ENCODE measurements at places on chromosomes 3 and 15.

- no peak for DNase-seq
These were observed 9.5 kb downstream of the SEMA4B start for GRCh38 chr15:90210593-90210992.

DNA sequence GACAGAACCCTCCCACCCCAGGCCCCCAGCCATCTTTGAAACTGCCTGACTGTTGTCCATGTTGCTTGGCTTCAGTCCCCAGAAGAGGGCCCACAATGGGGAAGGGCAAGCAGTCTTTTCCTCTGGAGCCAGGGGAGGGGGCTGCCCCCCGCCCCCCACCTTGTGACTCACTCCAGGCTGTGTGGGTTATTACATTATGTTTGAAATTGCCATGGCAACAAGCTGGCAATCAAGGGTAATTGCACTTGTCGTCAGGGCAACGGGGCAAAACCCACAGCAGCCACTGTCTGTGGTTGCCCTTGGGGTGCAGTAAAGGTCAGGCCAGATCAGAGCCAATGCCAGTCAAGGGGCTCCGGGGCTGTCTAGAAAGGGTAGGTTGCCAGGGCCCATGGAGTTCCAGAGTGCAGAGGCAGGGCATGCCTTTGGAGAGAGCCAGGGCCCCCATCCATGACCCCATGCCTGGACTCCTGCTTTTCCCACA lies 3.1 kb upstream of the CAMKV start:
- DNase-seq, result no peak

DNA sequence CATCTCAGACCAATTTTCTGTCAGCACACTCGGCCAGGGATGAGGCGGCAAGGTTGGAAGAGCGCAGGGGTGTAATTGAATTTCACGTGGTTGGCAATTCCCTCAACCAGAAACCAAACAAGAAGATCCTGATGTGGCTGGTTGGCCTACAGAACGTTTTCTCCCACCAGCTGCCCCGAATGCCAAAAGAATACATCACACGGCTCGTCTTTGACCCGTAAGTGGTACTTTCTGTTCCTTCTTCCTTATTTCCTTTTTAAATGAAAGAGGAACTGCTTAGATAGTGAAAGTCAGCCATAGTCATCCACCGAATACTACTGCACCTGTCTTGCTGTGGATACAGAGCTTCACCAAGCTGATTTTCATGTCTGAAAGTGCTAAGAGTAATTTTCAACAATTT lies 60.1 kb downstream of the SGO1 start:
- no peak for DNase-seq

DNA sequence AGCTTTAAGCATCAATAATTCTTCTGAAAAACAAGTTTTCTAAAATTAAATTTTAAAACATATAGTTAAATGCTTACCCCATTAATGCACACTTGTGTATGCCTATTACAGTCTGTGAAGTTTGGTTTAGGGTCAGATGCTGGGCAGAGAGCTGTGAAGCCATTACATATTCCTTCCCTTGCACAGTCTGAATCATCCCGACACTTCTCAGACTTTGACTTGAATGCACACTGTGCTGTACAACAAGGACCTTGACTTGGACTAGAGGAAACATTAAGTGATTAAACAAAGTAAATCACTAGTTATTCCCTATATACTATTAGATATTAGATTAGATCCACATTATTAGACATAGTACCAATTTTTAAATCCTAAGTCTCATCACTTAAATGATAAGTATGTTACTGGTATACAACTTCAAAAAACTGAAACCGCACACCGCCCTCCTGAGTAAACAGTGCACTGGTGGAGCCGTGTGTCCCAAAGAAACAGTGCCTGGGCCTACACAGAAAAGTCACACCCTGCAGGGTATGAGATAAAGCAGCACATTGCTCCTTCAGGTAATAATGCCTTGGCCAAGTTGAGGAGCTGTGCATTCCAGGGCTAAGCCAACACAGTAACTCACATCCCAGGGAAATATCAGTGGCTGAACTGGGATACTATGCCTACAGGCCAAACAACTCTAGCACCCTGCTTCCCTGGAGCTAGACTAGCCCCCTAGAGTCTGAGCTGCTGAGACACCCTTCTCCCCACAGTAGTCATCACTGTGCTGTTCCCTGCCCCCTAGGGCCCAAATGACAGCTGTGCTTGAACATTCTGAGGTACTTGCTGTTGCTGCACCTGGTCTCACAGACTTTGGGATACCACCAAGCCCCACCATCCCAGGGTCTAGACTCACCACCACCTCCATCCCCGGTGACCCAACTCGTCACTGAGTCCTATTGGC lies 137.5 kb downstream of the ADAM10 start:
- DNase-seq, result no peak

DNA sequence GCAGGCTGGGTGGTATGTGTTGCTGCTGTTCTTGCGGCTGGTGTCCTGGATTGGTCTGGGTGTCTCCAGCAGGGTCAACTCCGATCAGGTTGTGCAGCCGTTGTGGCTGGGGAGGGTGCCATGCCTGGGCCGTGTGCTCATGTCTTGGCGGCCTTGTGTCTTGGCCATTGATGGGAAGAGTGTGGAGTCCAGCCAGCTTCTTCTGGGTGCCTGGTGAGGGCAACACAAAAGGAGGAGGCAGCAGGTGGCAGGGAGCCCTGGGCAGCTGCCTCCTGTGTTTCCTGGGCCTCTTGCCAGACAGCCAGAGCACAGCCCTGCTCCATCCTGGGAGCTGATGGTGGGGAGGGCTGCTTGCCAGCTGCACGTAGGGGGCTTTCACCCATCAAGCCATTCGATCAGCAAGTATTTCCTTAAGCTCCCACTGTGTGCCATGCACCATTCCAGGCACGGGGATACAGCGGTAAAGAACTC lies 4.3 kb downstream of the CHAC1 start:
- DNase-seq, result no peak

DNA sequence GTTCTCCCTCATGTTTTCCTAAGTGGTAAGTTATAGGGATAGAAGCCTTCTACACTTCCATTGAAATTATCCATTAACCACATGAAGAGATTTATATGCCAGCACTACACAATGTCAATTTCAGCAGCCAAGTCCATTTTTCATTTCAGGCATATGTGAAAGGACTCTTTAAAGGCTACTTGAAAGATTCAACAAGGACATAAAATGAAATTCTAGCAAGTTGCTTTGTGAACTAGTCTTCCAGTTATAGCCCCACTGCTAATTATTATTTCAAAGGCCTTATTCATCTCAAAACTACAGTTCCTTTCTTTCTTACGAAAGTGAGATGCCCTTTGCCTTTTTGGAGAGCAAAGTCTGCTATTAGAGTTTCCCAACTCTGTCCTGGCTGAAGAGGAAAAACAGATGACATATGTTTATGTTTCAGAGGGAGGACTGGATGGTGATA lies 66.0 kb upstream of the SLC2A2 start:
- DNase-seq, result no peak

- DNase-seq, result no peak
These were observed 45.0 kb downstream of the SUCNR1 start for GRCh38 chr3:151918253-151919029.

DNA sequence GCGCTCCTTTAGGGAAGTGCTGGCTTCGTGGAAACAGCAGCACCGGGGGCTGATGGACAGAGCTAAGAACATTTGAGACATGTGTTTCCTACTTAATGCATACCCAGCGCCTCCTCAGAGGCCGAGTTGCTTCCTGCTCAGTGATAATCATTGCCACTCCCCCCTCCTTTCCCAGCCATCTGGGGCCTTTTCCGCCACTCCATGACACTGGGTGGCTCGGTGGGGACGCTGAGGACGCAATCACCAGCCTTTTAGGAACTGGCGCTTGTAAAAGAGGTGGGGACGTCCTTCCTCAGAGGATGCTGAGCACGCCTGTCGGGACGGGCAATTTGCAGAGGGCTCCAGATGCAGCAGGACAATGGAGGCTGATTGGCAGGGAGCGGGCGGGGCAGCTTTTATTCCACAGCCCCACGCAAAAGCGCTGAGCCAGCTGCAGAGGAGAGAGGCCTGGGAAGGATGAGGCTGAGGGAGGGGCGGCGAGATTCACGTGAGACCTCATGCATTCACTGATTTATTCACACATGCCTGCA lies 22.2 kb upstream of the IQSEC1 start:
- DNase-seq, result no peak

- DNase-seq, result no peak
These were observed 2.2 kb downstream of the NEO1 start for GRCh38 chr15:73054417-73054953.

- DNase-seq, result no peak
These were observed 94.9 kb downstream of the LIPC start for GRCh38 chr15:58526647-58527192.

DNA sequence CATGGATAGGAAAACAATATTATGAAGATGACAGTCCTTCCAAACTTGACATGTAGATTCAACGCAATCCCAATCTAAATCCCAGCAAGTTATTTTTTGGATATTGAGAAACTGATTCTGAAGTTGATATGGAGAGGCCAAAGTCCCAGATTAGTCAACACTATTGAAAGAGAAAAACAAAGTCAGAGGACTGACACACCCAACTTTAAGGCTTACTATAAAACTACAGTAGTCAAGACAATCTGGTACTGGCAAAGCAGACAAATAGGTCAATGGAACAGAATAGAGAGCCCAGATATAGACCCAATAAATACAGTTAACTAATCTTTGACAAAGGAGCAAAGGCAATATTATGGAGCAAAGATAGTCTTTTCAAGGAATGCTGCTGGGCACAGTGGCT lies 119.2 kb upstream of the ASB14 start:
- DNase-seq, result no peak

- DNase-seq, result no peak
These were observed 1042.9 kb downstream of the NTRK3 start for GRCh38 chr15:87213626-87214025.

DNA sequence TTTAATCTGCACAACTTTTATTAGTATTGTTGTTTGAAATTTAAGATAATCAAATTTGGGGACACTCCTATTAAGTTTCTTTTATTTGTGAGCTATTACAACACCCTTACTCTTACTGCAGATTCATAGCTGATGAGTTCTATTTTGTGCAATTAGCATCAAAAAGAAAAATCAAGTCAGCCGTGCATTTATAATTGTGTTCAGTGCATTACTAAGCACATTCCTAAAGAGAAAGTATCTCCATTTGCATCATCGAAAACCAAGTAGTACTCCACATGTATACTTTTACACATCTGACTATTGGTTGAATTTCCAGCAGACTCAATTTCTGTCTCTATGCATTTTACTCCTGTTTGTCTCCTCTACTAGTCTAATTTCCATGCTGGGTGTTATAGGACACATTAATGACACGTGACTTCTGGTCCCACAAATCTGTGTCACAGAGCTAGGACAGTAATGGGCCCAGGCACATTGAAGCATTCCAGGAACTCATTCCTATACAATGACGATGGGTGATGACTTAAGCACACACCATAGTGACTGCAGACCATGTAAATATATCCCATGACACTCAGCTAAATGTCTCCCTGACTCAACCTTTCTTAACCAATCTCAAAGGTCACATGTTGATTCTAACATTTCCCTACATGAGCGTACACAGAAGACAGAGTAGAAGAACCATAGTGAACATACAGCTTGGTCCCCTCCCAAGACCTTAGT lies 477.5 kb downstream of the LPP start:
- DNase-seq, result no peak

DNA sequence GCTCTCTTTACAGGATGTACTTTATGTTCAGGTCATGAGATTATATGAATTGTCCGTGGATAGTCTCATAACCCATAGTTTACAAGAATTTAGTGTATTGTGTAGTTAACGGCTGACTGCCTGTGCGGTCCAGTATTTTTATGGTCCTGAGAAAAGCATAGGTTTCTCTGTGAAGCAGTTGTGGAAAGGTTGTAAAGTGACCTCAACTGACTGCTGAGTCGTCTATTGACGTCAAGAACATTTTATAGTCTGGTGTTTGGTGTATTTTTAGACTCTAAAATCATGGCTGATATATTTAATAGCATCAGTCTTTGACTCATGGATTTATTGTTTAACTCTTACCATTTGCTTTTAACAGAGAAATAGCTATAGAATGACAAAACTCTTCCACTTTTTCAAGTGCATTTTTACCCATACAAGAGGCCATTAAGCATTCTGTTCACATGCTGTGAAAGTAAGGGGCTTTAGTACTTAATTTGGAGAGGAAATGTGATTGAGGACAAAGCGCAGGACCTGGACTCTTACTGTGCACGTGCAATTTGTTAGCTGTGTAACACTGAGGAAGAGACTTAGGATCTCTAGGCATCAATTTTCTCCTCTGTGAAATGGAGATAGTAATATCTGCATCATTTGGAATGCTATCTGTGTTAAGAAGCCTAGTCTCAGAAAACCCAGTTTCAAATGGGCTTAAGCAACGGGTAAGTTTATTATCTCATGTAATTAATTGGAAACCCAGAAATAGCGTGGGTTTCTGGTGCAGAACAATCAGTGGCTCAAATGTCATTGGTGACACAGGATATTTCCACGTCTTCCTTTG lies 240.8 kb downstream of the NFKBIZ start:
- no peak for DNase-seq
